ENCODE measurements at places on chromosomes 7 and 10.

DNA sequence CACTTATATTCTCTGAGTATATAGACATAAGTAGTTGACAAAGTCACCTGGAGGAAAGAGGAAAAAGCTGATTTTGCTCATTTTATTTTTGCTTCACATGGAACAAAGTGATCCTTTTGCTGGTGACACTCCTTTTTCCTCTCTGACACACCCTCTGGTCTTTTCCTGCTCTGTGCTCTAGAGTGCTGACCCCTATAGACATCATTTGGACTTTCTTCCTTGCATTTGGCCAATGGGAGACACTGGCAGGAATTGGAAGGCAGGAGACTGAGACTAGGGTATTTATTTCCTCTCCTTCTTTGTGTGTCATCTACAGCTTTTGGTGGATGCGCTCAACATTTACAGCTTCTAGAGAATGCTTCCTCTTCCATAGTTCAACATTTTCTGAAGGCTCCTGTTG is 1078.1 kb downstream of the SORCS1 start:
- no peak for DNase-seq

DNA sequence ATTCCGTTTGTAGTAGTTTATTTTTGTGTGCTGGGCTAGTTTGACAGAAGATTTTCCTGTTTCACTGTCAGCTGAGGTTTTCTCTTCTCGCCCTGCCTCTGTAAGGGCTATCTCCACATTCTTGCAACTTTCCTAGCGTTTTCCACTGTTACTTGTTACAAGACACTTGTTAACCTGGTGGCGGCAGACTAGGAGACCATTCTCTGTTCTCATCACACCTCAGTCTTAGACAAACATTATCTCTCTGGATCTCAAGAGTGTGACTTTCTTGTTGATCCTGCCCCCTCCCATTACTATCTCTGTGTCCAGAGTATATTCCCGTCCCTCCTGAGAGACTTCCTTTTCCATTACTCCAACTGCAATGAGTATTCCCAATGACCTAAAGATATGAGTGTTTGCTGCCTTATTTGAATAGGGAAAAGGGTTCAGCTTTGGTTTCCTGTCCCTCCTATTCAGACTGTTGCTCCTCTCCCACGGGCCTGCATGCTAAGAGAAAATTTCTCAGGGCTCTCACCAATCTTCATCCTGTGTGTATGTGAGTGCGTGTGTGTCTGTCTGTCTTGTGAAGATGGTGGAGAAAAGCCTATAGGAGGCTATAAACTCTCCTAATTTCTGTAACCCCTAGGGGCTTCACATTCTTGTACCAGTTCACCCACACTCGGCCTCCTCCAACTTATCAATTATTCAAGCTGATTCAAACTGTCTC is 722.4 kb upstream of the POT1 start:
- no peak for DNase-seq

DNA sequence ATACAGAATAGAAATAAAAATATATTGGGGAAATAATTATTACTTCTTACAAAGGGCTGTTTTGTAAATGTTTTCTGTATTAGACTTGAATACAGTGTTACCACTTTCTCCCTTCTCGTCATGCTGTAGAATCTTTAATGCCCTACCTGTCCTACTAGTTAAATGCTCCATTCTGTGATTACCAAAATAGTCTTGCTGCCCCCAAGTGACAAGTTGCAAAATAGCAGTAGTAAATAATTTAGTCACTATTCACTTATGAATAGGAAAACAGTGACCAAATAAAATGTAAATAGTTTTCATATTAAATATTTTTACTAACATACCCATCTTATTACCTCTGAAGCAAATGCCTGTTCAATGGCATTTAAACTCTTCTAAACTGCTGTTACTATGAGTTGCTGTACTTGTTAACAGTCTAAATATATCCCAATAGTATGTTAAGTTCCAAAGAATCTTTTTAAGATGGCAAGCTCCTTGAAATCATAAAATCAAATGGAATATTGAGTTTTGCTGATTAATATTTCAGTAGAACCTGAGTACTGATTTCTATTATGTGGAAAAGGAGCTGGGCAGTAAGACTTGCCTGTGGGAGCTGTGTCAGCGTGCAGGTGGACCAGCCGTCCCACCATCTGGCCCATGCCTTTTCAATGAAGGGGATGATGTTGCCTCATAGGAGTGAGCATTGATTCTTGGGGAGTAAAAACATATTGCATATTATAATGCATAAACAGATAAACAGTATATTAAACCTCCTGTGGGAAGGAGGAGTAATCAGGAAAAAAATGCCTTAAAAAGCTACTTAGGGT is 18.1 kb upstream of the OIT3 start:
- peak; percentile 42 for DNase-seq

- DNase-seq, result no peak
Observed at GRCh38 chr7:55081068-55081467, 62.3 kb downstream of the EGFR start.

DNA sequence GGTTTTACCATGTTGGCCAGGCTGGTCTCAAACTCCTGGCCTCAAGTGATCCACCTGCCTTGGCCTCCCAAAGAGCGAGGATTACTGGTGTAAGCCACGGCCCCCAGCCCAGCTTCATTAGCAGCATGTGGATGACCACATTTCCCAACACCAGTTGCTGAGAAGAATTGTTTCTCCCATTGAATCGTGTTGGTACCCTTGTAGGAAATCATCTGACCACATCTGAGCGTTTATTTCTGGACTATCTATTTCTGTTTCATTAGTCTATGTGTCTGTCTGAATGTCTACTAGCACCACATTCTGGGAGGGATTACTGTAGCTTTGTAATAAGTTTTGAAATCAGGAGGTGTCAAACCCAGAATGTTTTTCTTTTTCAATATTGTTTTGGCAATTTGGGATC is 89.6 kb downstream of the LCOR start:
- DNase-seq, result no peak

DNA sequence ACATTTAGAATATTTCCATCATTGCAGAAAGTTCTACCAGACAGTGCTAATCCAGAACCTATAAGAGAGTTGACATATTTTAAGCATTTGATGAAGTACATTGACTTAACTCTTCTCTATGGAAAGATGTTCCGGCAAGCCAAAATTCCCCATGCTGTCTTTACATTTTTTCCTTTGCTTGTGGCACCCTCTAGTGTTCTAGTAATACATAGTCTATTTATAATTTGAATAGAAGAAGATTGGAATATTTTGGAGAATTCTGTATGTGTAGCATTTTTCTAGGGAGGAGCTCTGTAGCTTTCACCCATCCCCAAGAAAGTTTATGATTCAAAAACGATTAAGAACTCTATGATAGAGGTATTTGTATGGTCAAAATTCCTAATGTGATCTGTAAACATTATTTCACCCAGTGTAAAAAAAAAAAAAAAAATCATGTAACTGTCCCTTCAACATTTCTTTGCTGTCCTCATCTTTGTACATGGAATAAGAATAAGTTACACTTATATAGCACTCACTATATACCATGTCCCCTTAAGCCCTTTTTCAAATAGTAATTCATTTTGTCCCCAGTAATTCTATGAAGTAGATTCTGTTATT is 33.2 kb downstream of the NRF1 start:
- DNase-seq, result peak; percentile 68

All from fibroblast of villous mesenchyme (primary cell).